ENCODE measurements at places on chromosomes 1 and 21.

DNA sequence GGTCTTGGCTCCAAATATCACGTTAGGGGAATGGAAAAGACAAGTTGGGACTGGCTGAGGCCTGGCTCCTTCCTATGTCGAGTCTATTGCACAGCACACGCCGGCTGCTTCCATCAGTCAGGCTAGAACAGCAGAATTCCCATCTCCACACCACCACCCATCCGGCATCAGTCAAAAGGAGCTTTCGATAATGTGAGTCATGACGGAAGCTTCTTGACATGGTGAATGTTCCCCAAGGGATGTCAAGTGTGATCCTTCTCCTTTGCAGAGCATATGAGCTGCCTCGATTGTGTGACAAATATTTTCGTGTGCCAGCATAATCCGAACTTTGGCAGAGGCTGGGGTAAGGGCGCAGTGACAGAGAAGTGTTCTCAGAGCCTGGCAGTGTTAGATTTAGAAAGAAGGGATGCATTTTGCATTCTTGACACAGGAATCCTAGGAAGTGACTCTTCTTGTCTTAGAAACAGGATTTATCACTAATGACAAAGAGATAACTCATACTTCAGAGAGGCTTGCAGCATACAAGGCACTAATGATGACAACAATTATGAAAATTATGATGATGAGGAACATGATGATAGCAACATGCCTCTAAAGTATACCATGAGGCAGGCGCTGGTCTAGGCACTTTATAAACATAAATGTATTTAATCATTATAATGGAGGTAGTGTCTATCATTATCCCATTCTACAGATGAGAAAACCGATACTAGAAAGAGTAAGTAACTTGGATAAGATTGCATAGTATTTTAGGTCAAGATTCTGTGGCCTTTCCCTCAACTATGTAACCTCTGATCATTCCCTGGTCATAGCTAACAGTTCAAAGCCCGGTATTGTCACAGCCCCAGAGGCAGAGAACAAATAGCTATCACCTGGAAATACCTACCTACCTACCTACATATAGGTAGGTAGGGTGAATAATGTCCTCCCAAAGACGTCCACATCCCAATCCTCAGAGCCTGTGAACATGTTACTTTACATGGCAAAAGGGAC is 135.0 kb downstream of the KCNJ6 start:
- DNase-seq: no peak

GRCh38 chr1:115642168-115643072 is 650 bp downstream of the VANGL1 start:
- DNase-seq: no peak

- DNase-seq: no peak
Observed at GRCh38 chr1:44994309-44994898, 8.0 kb upstream of the EIF2B3 start.

- no peak for DNase-seq
Observed at GRCh38 chr1:55926906-55927471, 652.4 kb downstream of the PLPP3 start.

- no peak for DNase-seq
Observed at GRCh38 chr1:156089704-156090103, 7.4 kb upstream of the MEX3A start.

DNA sequence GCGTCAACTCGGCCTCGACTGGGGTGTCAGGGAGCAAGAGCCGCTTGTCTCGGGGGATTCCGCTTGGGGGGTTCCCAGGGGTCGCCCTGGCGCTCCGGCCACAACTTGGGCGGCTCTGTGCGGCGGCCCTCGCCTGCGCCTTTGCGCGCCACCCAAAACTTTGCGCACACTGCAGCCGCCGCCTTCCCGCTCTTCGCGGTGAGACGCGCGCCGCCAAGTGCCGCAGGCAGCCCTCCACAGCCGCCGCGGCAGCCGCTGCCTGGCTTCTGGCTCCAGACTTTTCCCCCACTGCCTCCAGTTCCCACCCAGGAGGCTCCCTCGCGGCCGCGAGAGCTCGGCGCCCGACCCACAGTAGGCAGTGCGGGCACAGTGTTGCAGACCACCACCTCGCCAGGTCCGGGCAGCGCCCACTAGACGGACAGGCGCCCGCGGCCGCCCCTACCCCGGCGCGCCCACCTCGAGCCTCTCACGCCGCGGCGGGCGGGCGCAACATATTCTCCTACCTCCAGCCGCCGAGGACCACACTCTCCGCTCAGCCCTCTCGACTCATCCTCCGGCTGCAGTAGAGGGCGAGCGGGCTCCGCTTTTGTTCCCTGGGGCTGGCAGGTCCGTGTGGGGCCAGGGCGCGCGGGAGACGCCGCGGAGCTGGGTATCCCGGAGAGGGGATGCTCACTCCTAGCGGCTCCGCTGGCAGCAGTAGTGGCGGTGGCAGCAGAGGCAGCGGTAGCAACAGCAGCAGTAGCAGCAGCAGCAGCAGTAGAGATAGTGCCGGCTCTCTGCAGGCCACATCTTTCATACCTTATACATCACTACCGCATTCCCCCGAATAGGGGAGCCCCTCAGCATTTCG is 296.6 kb downstream of the OMA1 start:
- DNase-seq: no peak

DNA sequence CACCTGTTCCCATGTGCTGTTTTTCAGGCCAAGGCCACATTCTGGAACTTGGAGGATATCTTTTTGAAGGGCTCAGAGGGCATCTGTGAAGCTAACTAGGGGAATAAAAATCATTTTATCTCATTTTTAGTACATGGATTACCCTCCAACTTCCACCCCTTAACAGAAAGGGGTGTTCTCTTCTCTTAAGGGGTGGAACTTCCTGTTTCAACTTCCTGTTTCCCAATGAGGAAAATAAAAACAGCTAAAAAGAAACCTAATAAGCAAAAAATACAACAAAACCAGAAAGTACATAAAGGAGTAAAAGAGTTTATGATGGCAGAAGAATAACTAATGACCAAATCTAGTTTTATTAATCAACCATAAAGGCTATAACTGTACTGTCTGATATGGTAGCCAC is 24.8 kb upstream of the SLC22A15 start:
- DNase-seq: no peak

GRCh38 chr1:201808633-201808990 is 20.3 kb upstream of the IPO9 start:
- DNase-seq: no peak

DNA sequence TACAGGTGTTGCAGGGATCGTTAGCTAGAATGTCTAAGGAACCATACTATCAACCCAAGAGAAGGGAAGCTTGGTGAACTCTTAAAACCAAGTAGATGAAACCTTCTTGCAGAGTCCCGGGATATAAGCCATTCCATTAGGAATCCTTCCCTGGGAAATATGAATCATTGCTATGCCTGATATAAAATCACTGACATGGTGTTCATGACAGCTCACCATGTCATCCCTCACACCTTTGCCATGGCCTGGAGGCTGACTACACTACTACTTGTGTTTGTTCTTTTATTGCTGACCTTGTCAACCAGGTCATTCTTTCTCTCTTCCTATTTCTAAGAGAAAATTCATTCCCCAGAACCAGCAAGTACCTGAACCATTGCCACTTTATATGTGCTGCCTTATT is 12.1 kb downstream of the ST6GALNAC3 start:
- no peak for DNase-seq

DNA sequence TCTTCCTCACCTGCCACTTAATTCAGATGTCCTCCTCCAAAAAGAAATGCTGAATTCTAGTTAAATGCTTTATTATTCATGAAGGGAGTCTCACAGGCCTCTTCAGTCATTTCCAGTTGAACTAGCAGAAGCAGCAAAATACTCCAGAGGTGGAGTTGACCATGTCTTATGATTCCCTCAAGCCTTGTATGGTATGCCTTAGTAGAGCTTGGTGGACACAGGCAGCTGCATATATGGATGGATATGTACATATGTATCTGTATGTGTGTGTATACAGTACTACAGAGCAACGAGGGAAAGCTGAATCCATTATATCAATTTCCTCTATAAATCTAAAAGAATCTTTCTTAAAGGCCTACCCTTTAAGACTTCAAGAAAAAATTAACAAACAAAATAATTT is 83.6 kb upstream of the HP1BP3 start:
- no peak for DNase-seq

DNA sequence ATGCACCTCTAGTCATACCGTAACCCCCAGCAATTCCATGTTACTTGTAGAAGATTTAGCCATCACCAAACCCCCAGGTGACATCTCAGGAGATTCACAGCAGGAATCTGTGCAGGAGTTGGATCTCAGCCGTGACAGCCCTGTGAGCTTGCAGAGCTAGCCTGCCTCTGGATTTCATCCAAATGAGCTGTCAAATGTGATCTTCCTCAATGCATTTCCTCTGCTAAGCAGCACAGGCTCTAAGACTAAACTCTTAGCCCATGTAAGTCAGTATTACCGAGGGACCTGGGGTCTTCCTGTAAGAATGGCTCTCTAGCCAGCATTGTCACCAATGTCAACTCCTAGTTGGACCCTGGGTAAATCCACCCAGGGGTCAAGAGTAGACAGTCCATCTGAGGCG is 41.7 kb downstream of the UMODL1 start:
- DNase-seq: no peak

DNA sequence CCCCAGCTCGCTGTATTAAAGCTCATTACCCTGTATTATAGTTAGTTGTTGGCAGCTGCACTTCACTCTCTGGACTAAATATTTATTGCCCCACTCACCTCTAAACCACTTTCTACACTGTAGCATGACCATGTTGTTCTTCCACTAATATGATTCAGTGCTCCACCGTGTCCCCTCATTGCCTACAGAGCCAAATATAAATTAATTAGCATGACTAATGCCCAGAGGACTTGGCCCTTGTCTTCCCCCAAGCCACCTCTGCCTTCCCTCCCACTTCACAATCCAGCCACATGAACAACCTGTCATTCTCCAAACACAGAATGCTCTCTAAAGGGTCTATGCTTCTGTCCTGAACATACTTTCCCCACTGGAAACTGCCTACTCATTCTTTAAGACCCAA is 276.5 kb downstream of the PLPP3 start:
- DNase-seq: no peak

DNA sequence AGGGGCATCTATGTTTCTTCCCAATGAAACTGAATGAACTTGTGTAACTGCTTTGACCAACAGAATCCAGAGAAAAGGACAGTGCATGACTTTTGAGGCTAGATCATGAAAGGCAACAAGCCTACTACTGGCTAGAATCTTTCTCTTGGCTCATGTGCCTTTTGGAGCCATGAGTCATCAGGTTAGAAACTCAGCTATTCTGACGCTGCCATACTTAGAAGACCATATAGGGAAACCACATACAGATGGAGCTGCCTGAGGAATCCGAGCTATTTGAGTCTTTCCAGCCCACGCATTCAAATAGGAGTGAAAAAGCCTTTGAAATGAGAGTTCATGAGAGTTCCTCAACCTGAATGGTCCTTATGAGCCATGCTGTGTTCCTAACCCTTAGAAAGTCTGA is 738.5 kb upstream of the CHRM3 start:
- DNase-seq: no peak

DNA sequence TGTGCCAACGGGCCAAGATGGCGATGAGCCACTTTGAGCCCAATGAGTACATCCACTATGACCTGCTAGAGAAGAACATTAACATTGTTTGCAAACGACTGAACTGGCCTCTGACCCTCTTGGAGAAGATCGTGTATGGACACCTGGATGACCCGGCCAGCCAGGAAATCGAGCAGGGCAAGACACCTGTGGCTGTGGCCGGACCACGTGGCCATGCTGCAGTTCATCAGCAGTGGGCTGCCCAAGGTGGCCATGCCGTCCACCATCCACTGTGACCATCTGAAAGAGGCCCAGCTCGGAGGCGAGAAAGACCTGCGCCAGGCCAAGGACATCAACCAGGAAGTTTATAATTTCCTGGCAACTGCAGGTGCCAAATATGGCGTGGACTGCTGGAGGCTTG is 32.2 kb upstream of the GPR137B start:
- no peak for DNase-seq

GRCh38 chr1:62433861-62434617 is 2.8 kb upstream of the USP1 start:
- no peak for DNase-seq

DNA sequence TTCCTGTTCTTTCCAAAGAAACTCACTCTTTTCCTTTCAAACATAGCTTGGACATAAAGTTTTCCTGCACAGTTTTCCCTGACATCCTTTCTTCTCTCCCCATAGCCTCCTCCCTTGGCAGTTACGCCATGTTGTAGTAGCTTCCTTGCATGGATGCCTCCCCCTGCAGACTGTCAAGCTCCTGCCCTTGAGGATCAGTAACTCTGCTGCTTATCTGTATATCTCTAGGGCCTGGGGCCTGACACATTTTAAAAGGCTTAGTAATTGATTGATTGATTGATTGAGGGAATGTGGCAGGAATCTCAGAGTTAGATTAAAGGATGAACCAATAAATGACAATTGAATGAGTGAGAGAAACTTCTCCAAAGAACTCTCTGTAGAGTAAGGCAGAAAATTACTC is 143.7 kb downstream of the NEK7 start:
- no peak for DNase-seq

DNA sequence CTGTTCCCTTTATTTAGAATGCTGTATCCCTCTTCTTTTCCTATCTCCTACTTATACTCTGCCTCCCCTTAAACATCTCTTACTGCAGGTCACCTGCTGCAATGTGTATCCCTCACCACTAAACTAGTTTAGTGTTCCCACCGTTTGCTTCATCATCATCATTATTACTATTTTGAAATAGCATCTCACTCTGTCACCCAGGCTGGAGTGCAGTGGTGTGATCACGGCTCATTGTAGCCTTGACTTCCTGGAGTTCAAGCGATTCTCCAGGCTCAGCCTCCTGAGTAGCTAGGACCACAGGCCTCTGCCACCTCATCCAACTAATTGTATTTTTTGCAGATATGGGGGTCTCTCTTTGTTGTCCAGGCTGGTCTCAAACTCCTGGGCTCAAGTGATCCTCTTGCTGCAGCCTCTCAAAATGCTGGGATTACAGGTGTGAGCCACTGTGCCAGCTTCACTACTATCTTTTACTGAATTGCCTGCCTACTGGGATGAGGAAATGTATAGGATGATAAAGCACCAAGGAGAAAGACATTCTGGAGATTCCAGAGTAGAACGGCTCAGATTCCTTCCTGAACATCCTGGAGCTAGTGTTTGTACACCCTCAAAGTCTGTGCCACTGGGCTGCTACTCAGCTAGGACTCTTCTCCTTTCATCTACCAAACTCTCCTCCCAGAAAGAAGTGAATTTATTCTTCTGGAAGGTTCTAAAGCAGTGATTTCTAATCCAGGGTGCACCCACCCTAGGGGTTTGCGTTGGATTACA is 8.6 kb upstream of the IFNAR1 start:
- DNase-seq: no peak

Measured in T-helper 17 cell (primary cell).